ENCODE measurements at places on chromosomes 3 and 15. TPM values are rescaled to one million over a fixed set of nuclear protein-coding genes. Genes with fewer than 3 reads are reported as not detected.

DNA sequence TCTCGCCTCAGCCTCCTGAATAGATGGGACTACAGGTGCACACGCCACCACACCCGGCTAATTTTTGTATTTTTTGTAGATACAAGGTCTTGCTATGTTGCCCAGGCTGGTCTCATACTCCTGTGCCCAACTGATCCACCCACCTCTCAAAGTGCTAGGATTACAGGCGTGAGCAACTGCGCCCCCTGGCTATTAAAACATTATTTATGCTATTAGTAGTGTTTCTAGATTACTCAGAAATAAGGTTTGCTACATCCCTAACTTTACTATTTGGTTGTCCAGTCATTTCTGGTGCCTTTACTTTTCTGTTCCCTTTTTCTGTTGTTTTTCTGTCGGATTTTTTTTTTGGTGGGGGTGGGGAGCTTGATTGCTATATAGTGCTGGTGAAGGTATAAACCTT is 393.6 kb upstream of the TPM1 start:
- no peak for DNase-seq

DNA sequence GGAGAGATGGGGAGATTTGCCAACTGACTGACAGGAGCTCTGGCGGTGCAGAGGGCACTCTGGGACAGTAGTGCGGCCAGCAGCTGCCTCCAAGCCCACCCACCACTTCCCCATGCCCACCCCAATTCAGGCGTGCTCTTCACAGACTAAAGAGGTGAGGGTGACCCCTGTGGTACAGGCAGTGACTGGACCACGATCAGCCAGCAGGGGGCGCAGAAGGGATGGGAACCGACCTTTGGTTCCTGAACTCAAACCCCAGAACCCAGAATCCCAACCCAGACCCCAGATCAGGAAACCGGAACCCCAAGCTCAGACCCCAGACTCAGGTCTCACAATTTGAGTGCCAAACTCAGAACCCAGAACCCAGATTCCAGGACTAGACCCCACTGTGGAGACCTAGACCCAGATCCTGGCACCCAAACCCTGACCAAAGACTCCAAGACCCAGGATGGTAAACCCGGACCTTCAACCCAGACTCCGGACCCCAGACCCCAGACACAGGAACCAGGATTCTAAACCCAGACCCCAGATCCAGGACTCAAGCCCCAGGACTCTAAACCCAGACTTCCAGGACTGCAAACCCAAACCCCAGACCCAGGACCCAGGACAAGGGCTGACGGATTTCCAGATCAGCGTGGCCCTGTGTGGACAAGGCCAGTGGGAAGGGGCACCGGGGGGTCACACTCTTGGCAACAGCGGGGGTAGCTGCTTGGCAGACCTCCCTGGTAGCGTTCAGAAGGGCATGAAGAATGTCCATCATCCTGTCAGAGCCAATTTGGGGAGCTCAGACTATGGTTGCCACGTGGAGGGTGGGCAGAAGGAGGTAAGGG is 3.7 kb upstream of the MYL3 start:
- DNase-seq, result no peak

Gene PLOD2
- not detected for total RNA-seq

GRCh38 chr3:140931016-140931454 is 10.6 kb upstream of the SLC25A36 start:
- no peak for DNase-seq

DNA sequence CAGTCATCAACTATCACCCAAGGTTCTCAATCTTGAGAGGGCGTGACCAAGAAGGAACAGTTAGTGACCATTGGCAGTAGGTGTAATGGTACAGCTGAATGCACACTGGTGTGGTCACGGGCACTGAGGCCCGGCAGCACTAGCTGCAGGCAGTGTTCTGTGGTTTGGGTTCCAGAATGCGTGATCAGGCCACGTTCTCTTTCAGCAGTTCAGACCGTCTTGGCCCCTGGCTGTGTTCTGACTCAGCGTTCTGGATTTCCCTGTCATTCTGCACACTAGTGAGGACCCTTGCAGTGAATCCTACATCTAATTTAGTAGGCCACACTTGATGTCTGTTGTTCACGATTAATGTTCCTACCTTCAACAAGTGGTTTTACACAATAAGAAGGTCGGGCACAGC is 220.5 kb upstream of the SLCO3A1 start:
- DNase-seq, result no peak

DNA sequence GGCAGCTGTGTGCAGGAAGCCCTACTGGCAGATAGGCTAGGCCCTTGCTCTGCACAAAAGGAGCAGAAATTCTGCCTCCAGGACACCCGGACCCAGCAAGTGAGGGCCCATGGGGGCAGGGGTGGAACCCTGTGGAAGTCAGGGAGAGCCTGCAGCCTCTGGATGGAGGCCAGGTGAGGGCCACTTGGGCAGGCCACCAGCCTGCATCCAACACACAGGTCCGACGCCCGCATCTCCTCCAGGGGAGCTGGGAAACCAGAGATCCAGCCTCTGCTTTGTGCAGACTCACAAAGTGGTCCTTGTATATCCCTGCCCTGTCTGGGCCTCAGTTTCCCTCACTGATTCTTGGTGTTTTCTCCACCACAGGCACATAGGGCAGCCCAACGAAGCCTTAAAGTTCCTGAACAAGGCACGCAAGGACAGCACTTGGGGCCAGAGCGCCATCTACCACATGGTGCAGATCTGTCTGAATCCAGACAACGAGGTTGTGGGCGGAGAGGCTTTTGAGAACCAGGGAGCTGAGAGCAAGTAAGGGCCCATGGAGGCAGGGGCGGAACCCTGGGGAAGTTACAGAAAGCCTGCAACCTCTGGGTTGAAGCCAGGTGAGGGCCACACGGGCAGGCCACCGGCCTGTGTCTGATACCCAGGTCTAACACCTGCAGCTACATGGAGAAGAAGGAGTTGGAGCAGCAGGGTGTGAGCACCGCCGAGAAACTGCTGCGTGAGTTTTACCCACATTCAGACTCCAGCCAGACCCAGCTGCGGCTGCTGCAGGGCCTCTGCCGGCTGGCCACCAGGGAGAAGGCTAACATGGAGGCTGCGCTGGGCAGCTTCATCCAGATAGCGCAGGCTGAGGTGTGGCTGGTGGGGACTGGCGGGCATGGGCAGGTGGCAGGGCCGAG is 16.6 kb downstream of the CSRNP1 start:
- DNase-seq, result no peak

Gene DMXL2
- 2.3 TPM for total RNA-seq

Gene C3orf20
- total RNA-seq, result not detected

Gene SIN3A
- 123 TPM for total RNA-seq

DNA sequence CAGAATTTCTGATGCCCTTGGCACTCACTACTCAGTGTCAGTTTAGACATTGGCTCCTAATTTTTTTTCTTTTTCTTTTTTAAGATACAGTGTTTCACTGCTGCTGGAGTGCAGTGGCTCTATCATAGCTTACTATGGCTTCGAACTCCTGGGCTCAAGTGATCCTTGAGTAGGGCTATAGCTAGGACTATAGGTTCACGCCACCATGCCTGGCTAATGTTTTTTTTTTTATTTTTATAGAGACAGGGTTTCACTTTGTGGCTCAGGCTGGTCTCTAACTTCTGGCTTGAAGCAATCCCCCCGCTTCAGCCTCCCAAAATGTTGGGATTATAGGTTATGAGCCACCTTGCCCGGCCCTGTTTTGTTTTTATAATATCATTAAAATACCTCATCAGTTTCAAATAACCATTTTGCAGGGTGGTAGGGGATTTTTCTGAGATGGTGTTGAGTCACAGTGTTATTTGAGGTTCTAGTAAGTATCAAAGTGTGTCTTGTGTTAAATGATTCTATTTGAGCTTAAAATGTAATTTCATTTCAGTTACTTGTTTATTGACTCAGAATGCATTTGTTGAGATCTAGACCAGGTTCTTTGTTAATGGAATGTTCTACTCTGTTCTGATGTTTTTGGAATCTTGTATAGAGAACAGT is 7.0 kb downstream of the FNDC3B start:
- no peak for DNase-seq

Gene SLCO2A1
- total RNA-seq, result not detected

- no peak for DNase-seq
Measured at GRCh38 chr3:190094160-190094718, 26.5 kb downstream of the P3H2 start.

DNA sequence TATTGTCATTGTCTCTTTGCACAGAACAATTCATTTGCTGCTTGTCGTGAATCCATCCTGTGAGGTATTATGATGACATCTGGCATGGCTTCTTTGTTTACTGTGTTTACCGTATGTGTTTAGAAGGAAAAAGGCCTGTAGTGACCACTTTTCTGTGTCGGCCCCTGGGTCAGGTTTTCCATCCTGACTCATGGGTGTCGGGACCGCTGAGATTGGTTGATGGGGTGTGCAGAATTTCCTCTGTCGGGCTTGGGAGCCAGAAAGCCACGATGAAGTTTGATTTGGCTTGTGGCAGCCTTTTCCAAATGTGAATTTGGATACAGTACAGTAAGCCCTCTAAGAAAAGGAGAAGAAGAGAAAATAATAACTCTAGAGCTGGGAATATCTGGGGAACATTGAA is 113.5 kb downstream of the FNDC3B start:
- DNase-seq, result no peak

Gene SPG21
- total RNA-seq, result 90.4 TPM

Gene C3orf70
- total RNA-seq, result 0.06 TPM

DNA sequence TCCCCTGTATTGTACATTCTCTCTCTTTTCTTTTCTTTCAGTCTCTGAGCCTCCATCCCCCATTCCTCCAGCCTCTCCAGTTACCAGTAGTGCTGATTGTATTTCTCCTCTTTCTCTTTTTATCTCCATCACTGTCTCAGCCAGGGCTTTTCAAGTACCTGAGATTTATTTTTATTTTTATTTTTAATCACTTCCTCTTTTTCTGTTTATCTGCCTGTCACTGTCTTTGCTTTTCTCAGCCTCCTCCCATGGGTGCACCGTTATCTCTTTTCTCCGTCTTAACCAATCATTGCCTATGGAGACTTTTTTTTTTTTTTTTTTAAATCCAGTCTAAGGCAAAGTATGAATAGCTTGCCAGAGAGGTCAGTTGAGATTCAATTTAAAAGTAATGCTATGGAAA is 359.3 kb downstream of the GAP43 start:
- DNase-seq, result no peak

DNA sequence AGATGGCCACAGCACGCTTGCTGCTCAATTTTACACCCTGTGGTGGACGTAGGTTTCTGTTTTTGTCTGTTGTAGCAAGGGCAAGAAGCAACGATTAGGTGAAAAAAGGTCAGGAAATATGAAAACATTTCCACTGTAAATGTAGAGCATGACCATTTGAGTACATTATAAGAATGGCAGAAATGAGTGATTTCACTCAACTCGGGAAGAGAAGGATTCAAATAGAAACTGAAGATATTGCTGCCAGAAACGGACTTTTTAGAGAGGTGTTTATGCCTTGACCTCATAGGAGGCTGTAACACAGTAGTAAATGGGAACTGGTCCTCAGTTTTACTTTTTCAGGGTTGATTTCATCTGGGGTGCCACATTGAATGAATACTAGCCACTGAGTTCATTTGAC is 33.1 kb upstream of the GASK1A start:
- DNase-seq, result no peak

GRCh38 chr3:128083980-128084674 is 31.9 kb downstream of the SEC61A1 start:
- DNase-seq, result no peak

- DNase-seq, result no peak
Measured at GRCh38 chr15:65421360-65422215, 1.2 kb downstream of the IGDCC4 start.
